ENCODE measurements at places on chromosomes 6 and 20.

GRCh38 chr20:5788385-5788895 lies 38.2 kb downstream of the SHLD1 start:
- no peak for DNase-seq

GRCh38 chr20:10524643-10525042 lies 89.5 kb downstream of the SLX4IP start:
- no peak for DNase-seq

DNA sequence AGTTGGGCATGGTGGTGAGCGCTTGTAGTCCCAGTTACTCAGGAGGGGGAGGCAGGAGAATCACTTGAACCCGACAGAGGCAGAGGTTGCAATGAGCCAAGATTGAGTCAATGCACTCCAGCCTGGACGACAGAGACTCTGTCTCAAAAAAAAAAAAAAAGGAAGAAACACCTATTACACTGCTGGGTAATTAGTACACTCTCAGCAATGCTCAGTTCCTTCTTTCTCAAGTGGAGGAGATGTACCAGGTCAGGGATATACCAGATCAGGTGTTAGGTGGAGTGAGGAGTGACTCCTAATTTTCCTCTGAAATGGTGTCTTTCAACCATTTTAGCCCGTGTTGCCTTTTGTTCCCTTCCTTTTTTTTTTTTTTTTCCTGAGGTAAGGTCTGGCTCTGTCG lies 30.0 kb upstream of the UBR2 start:
- DNase-seq, result no peak

GRCh38 chr6:149919834-149920225 lies 3.1 kb downstream of the RAET1G start:
- DNase-seq, result peak; percentile 68
